ENCODE measurements at places on chromosomes 16 and 17.

DNA sequence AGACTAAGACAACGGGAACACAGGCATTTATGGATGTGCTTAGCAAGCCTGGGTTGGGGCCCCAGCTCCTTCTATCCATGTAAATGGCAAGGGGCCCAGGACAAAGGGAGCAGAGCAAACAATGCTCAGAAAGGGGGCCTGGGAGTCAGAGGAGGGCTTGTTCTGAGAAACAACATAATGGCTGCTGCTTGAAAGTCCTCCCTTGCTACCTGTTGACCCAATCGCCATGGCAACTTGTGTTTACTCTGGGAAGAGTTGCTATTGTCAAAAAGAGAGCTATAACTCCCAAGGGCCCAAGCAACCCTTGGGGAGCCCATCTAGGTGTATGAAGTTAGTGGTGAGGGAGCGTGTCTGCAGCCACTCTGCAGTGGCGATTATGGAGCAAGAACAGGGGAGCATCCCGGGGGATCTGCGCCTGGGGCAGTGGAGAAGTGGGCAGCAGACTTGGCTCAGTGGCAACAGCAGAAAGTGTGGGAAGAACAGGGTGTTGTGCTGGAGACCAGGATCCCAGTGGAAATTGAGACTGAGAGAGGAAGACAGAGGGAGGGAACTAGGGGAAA, 118.7 kb upstream of the NLRP1 start:
- no peak for ATAC-seq

DNA sequence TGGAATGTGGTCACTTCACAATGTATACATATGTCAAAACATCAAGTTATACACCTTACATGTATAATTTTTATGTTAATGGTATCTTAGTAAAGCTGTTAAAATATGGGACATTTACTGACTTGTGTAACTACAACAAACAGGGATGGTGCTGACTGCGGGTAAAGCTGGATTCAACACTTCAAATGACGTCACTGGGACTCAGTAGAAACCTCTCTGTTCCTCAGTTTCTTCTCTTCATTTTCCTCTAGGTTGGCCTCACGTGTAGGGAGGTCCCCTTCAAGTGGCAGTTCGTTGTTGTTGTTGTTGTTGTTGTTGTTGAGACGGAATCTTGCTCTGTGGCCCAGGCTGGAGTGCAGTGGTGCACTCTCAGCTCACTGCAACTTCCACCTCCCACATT, 182.9 kb downstream of the RBFOX1 start:
- no peak for ATAC-seq

DNA sequence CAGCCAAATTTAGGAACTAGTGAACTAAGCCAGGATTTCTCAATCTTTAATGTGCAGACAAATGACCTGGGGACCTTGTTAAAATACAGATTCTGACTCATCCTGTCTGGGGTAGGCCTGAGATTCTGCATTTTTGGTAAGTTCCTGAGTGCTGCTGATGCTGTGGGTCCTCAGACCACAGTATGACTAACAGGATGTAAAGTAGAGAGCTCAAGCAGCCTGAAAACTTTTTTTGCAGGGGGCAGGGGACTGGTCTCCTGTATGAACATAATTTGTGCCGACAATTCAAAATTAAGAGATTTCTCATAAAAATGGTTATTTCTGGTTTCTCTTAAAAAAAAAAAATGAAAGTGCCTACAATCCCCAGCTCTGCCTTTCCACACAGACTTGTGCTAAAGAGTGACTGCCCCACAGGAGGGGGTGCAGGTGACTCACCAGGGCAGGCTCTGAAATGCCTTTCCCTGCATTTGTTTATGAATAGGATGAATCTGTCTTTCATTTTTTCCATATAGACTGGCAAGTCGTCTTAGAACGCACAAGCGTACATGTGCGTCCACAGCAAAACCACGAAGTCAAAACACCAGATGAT, 271.5 kb downstream of the PHKB start:
- peak; percentile 64 for ATAC-seq

- no peak for ATAC-seq
These were observed 23.7 kb downstream of the ITPRIPL2 start for GRCh38 chr16:19137201-19138128.

- no peak for ATAC-seq
These were observed 8.2 kb upstream of the CBX8 start for GRCh38 chr17:79804856-79805696.

GRCh38 chr17:40171750-40172149, 5.5 kb upstream of the RAPGEFL1 start:
- ATAC-seq: no peak

GRCh38 chr17:64185101-64185500, 55.2 kb upstream of the ERN1 start:
- no peak for ATAC-seq

- no peak for ATAC-seq
These were observed 1496.5 kb upstream of the GOT2 start for GRCh38 chr16:60230666-60231065.

GRCh38 chr17:28763137-28763799, 19.5 kb downstream of the TRAF4 start:
- peak; percentile 24 for ATAC-seq

GRCh38 chr17:82703935-82704865, 5.7 kb upstream of the RAB40B start:
- ATAC-seq: no peak

GRCh38 chr16:1441391-1441829, 2.9 kb downstream of the CCDC154 start:
- no peak for ATAC-seq

Data from motor neuron (in vitro differentiated cells).